ENCODE measurements at places on chromosomes 13 and 19. TPM values are rescaled to one million over a fixed set of nuclear protein-coding genes. Genes with fewer than 3 reads are reported as not detected.

- DNase-seq, result no peak
Observed at GRCh38 chr13:24076109-24076508, 84.4 kb upstream of the SPATA13 start.

GRCh38 chr13:84543962-84544361, 661.7 kb upstream of the SLITRK1 start:
- DNase-seq, result no peak

DNA sequence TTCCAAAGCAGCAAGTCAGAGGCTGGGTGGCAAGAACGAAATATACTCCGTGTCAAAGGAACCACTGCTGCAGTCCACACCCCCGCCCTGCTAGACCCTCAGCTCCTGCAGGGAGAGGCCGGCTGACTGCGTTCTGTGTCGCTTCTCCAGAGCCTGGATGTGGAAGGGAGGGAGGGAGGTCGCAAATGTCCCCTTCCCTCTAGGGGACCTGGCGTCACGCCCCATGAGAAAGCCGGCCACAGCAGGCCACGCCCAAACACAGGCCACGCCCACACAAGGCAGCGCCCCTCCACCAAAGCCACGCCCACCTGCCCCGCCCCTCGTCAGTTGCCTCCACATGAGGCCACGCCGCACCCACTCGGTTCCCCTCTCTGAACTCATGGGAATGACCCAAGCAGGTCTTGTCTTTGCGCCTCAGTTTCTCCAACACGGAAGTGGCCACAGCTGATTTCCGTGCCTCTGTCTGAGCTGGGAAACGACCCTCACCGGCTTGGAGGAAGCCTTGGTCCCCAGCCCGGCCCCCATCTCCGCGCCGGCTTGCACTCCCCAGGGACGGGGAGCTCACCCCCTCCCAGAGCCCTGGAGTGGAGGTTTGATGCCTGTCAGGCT, 38.4 kb upstream of the TCF3 start:
- peak; percentile 38 for DNase-seq

GRCh38 chr13:95497381-95497807, 55.1 kb upstream of the CLDN10 start:
- DNase-seq, result no peak

DNA sequence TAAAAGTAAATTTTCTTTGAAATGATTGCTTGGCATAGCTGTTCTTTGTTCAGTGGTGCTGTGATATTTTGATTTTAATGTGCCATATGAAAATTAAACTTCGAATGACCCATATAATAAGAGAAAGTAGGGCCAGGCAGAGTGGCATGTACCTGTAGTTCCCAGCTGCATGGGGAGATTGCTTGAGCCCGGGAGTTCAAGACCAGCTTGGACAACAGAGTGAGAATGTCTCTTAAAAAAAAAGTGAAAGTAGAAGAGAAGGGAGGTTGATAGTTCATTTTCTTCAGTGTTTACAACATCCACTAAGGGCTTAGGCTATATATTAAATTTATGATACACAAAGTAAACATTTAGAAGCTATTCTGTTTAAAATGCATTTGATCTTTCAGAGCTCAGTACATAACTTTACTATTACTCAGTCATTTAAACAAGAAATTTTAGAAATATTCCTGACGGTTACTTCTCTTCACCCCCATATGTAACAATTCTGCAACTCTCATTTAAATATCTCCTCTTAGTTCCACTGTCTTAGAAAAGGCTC, 17.2 kb upstream of the RFC3 start:
- no peak for DNase-seq

- no peak for DNase-seq
Observed at GRCh38 chr19:3368848-3369336, 2.5 kb downstream of the NFIC start.

DNA sequence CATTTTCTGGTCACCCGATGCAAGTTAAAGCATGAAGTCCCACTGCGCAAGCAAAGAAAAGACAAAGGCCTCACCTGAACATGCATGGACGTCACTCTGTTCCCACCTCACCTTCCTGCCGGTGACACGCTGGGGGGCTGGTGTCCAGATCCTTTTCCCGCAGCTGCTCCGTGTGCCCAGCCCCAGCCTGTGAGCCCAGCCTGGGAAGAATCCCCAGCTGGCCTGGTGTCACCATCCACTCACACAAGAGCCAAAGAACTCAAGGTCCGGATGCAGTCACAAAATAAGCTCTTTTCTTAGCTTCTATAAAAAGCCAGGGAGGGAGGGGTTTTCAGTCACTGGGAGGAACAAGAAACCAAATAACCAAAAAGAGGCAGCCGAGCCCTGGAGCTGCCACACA, 249.9 kb downstream of the COL4A1 start:
- DNase-seq, result no peak

DNA sequence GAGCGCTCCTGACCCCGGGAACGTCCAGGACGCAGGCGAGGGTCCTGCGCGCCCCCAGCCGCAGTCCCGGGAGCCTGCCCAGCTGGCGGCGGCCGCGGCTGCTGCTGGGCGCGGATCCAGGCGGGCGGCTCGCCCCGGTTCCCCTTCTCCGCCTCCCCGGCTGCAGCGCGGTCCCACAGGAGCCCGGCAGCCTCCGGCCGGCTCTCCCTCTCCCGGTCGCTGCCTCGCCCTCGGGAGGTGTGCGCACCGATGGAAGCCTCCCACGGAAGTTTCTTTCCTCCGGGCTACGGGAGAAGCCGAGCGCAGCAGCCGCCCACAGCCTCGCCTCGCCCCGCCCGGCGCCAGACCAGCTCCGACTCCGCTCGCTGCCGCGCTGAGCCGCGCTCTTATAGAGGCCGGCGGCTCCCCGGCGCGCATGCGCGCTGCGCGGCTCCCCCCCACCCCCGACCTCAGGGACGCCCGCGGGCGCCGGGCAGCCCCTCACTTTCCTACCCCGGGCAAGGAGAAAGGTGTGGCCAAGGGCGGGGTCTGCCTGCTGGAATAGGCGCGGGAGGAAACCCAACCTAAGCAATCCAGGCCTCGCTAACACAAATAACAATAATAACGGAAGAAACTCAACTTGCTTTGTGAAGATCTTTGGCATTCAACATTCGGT, at the start of gene SHISA2:
TSS of gene SHISA2 (minus strand) at position 360 of the 655 bp plus-strand sequence. CDS start 1,041 bp downstream, outside the sequence.
- DNase-seq, result peak; percentile 43

DNA sequence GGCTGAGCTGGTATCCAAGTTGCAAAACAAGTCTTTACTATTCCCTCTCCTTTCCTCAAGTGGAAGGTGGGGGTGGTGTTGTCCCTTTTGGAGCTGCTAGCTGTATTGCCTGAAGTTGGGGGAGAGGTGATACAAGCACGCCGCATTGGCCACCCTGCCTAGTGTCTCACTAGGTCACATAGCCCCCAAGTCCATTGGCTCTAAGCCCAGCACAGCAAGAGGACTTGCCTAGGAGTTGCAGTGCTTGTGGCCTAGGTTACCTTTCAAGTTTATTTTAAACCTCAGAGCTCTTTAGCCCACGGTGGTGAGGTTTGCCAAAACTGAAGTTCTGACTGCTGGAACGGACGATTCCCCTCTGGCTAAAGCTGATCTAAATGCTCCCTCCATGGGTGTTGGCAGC, 5.3 kb upstream of the DNAJC3 start:
- DNase-seq, result no peak

DNA sequence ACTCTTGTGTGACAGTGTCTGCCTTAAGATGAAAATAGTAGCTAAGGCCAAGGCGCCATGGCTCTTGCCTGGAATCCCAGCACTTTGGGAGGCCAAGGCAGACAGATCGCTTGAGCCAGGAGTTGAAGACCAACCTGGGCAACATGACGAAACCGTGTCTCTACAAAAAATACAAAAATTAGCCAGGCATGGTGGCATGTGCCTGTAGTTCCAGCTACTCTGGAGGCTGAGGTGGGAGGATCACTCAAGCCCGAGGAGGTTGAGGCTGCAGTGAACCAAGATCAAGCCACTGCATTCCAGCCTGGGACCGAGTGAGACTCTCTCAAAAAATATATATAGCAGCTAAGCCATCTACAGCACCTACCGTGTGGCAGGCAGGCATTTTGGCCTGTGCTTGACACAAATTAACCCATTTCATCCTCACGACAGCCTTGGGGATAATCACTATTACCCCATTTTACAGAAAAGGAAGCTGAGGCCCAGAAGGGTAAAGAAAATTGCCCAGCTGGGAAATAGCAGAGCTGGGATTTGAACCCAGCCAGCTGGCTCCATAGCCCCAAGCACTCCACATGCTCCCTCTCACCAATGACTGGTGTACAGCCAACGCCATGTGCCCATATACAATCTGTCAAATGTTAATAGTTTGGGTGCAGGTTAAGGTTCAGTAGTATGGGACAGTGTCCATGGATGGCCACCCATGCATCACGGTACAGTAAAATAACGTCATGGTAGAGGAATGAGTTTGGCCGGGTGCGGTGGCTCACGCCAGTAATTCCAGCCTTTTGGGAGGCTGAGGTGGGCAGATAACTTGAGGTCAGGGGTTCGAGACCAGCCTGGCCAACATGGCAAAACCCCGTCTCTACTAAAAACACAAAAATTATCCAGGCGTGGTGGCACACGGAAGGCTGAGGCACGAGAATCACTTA, 3.1 kb downstream of the SLC1A5 start:
- no peak for DNase-seq

- DNase-seq, result no peak
Observed at GRCh38 chr19:1882786-1883692, 2.3 kb downstream of the ABHD17A start.

DNA sequence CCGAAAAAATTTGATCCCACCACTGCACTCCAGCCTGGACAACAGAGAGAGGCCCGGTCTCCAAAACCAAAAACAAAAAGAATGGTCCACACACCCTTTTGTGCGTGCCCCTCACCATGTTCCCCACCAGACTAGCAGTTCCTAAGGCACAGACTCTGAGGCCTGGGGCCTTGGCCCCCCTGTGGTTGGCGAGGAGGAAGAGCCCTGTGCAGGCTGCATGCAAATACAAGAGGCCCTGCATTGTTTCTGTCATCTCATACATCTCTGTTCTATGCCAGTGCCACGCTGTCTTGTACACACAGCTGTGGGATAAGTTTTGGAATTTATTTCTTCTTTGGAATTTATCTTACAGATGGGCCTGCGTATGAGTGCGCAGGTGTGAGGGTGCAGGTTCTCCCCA, 4.7 kb upstream of the YJEFN3 start:
- no peak for DNase-seq

- DNase-seq, result no peak
Observed at GRCh38 chr13:110426735-110427134, 119.7 kb downstream of the COL4A2 start.

- peak; percentile 60 for DNase-seq
Observed at GRCh38 chr19:38264486-38265212, at the start of gene SPINT2. TSS of gene SPINT2 (plus strand) at chr19:38264573. CDS start at chr19:38264893, 320 bp downstream.

DNA sequence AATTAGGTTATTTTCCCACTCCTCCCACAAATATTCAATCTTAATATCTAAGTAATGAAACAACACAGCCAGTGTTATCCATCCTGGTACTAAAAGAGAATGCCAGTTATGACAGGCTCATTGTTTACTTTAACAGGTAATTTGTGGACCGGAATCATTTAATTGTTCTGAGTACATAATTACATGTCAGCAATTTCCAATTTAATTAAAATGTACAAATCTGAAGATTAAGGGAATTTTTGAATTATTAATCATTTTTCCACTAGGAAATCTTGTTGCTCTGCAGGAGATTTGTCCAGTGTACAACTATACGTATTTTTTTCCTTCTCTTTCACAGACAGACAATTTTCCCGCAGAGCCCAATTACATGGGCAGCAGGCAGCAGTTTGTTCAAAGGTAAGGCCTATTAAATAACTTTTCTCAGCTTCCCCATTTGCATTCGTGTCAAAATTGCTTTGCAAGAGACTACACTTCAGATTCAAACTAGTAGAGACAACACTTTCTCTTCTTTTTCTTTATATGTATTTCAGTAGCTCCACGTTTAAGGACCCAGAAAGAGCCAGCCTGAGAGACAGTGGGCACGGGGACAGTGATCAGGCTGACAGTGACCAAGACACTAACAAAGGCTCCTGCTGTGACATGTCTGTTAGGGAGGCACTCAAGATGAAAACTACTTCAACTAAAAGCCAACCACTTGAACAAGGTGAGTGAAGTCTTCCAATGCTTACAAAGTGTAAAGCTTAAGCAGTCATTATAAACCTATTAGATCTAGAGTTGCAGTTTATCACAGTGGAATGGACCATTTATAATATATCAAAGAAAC, 34.8 kb downstream of the PCDH17 start:
- DNase-seq, result no peak

GRCh38 chr13:113848431-113849260, 15.2 kb downstream of the GAS6 start:
- peak; percentile 29 for DNase-seq

DNA sequence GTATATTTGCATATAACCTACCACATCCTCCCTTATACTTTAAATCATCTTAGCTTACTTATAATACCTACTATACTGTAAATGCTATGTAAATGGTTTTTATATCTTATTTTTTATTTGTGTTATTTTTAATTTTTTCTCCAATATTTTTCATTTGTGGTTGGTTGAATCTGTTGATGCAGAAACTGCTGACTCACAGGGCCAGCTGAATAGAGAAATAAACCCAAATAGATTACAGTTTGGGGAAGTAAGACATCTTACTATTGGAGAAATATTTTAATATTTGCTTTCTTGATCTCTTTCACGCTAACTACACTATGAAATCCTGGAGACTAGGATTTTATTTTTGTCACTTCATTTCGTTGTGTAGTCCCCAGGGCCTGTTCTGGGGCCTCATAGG, 7.1 kb downstream of the SMAD9 start:
- no peak for DNase-seq

DNA sequence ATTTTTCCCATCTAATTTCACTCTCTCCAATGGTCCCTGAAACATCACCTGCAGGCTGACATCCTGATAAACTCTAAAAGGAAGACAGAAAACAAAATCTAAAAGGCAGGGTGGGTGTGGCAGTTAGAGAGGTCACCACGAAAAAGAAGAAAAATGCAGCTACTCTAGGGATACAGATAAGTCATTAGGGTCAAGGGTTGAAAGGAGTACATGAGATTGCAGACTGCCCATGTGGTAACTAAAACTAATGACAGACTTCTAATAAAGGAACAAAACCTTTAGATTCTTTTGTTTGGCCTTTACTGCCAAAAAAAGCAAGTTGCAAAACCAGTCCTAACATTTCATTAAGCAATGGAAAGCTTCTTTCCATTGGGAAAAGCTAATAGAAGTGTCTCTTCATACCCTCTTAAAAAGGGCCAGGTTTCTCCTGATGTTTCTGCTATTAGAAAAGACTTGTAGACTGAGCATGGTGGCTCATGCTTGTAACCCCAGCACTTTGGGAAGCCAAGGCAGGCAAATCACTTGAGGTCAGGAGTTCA, 31.0 kb downstream of the THSD1 start:
- DNase-seq, result no peak

Gene DLL3
- 11.3 TPM for total RNA-seq

Gene CLDND2
- total RNA-seq, result 0.56 TPM

Gene KLF16
- total RNA-seq, result 45.9 TPM
